ENCODE measurements at places on chromosomes 5 and 9.

DNA sequence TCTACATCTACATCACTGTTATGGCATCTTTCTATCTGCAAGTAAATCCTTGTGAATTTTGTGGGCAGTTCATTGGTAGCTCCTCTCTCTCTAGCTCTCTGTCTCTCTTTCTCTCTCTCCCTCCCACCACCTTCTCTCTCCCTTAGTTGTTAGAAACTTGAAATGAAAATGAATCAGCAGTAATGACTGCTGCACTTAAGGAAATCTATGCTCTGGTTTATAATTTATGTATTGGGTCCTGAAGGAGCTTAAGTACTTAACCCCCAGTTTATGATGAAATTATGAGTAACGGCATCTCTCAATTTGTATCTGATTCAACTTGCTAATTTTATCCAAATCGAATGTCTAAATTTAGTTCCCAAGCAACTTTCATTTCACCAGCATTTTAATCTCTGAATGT, 52.0 kb upstream of the PTGER4 start:
- DNase-seq: no peak

DNA sequence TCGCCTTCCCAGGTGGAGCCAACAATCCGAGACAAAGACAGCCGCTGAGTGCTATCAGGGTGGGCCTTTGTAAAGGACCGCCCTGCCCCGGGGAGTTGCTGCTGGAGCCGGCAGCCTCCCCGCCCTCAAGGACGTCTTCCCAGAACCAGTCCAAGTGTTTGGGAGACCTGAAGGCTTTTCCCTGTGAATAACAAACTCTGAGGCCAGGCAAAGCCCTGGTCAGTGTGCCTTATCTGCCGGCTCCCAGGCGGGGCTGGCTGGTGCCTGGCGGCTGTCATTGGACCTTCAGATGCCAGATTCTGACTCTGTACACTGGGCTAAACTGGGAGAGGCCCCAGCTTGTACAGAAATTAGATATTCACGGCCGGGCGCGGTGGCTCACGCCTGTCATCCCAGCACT, 2.1 kb downstream of the SLC9A3 start:
- no peak for DNase-seq

DNA sequence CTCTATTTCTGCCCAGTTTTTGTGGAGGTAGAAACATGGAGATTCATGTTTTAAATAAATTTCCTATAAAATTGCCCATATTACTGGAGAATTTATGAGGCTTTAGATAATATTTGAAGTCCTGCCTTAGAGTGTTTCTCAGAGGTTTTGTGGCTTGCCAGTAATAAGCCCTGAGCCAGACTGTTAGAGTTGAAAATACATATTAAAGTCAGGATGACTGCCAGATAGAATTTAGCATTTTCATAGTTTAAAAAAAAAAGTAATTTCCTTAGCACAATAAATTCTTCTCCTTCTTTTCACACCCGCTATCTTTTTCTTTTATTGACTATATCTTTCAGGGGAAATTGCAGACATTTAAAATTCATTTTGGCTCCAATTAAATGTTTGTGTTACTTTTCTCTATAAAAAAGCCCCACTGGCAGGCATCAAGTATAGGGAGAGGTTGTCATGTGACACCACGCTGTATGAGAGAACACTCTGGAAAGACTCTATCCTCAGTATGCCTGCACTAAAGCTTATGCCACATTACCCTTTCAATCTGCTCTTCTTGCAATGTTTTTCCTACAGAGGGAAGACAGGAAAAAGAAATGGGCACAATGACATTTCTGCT, 135.2 kb downstream of the MPDZ start:
- DNase-seq: no peak

GRCh38 chr5:147902609-147903115, 3.7 kb downstream of the C5orf46 start:
- DNase-seq: no peak

GRCh38 chr5:62212648-62213047, 93.4 kb upstream of the KIF2A start:
- no peak for DNase-seq

GRCh38 chr9:15782106-15782505, 229.3 kb downstream of the CCDC171 start:
- DNase-seq: no peak

GRCh38 chr5:89628876-89629635, 746.1 kb upstream of the MEF2C start:
- no peak for DNase-seq

GRCh38 chr9:76101075-76101474, 210.6 kb downstream of the PCSK5 start:
- DNase-seq: no peak

DNA sequence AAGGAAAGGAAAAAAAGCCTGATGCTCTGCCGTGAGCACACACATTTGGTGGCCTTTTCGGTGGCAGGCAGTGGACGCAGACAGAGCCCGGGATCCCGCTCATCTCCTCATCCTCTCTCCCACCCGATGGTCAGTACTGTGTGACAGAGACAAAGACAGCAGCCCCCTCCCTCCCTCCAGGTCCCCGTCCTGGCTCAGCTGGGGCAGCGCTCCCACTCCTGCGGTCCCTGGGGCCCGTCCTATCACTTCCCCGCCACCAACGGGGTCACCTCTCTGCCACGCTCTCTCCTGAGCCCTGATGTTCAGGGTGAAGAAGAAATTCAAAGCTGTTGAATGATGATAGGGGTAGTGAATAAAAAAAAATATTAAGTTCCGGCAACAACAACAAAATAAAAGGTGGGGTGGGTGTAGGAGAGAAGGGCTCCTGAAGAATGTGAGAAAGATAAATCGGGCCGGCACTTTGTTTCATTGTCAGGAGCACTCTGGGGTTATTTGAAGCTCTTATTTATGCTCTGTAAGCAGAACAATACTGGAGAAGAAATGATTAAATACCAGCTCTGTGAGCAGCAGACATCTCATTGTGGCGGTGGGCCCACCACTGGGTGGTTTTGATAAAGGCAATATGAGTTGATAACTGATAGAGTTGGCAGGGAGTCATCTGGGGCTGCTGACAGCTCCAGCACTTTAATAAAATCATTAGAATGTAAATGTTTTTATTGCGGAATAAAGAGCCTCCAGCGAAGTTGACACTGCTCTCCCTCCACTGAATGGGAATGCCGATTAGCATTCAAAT, 417.7 kb downstream of the IRX1 start:
- DNase-seq: no peak

DNA sequence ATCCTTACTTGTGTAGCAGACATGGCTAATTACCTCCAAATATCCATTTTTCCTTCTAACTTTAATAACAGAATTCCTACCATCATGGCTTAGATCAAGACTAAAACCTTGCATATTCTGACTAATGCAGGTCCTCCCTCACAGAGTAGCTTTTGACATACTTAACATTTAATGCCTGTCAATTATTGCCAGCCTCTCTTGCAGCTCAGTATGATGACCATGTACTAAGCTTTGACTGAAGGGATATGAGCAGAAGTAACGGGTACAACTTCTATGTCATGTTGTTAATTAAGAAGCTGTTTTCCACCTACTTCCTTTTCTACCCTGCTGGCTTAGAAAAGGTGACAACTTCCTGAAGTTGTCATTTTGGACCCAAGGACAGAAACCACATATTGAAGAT, 533.4 kb downstream of the PSAT1 start:
- no peak for DNase-seq

GRCh38 chr5:168204165-168204564, 87.3 kb upstream of the WWC1 start:
- no peak for DNase-seq

GRCh38 chr9:127686461-127687393, 20.1 kb upstream of the CFAP157 start:
- no peak for DNase-seq

- DNase-seq: no peak
Observed at GRCh38 chr5:174400461-174400860, 323.9 kb upstream of the MSX2 start.

GRCh38 chr9:35193762-35194161, 32.0 kb downstream of the UNC13B start:
- no peak for DNase-seq

DNA sequence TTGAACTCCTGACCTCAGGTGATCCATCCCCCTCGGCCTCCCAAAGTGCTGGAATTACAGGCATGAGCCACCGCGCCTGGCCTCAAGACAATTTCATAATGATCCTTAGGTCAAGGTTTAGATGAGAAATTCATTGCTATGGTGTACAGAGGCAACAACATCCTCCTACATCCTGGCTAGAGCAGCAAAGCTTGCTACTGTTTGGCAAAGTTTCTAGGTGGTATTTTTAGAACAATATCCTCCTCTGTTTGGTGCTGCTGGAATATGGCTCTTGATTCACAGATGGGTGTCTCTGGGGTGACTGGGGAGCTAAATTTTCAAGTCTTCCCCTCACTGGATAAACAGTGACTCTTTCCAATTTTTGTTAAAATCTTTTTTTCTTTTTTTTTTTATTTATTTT, 30.6 kb downstream of the CRHBP start:
- DNase-seq: no peak

DNA sequence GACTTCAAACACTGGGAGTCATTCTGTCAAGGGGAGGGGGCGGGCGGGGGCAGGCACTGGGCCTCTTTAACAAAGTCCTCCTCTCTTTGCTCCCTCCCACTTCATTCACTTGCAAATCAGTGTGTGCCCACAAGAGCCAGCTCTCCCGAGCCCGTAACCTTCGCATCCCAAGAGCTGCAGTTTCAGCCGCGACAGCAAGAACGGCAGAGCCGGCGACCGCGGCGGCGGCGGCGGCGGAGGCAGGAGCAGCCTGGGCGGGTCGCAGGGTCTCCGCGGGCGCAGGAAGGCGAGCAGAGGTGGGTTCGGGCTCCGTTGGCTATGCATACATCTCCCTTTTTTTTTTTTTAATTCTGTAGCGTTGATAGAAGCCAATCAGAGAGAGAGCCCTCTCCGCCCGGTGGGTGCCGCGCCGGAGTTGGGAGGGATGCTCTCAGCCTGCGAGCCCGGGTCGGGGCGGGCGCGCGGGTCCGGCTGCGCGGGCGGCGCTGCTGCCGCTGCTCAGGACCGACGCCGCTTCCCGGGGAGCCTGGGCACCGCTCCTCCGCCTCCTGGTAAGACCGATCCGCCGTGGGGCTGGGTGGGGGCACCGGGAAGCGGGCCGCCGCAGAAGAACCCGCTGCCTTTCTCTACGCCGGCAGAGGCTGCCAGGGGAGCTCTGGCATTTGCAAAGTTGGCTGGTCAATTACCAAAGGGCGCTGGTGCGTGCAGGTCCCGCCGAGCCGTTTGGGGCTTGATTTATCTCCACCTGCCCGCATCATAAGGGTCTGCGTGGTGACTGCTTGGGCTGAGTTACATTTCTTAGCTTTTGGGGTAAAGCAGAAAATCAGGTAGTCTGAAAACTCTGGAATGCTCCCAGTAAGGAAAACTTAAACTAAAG, at the start of gene CDH6:
TSS of gene CDH6 (plus strand) at position 96 of the 877 bp plus-strand sequence. CDS start 73,788 bp downstream, outside the sequence.
- peak; percentile 46 for DNase-seq

DNA sequence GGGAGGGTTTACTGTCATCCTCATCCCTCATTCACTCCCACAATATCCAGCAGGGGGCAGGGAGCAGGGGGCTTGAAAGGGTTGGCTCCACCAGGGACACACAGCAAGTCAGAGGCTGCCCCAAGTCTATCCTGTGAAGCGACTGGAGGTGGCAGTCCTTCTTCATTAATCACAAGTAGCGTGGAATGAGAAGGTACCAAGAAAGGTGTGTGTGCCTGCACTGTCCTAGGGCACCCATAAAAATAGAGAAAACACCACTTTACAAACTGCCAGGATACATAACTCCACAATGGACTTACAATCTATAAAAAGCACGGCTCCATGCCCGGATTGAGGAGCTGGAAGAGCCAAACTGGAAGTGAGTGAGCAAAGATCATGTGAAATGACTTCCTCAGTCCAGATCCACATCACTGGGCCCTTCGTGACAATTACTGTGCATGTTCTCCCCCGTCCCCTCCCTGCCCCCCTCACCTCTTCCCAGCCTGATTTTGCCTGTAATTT, 183.9 kb downstream of the SLIT3 start:
- DNase-seq: no peak

- DNase-seq: no peak
Observed at GRCh38 chr9:130766021-130766926, 68.8 kb upstream of the ABL1 start.

DNA sequence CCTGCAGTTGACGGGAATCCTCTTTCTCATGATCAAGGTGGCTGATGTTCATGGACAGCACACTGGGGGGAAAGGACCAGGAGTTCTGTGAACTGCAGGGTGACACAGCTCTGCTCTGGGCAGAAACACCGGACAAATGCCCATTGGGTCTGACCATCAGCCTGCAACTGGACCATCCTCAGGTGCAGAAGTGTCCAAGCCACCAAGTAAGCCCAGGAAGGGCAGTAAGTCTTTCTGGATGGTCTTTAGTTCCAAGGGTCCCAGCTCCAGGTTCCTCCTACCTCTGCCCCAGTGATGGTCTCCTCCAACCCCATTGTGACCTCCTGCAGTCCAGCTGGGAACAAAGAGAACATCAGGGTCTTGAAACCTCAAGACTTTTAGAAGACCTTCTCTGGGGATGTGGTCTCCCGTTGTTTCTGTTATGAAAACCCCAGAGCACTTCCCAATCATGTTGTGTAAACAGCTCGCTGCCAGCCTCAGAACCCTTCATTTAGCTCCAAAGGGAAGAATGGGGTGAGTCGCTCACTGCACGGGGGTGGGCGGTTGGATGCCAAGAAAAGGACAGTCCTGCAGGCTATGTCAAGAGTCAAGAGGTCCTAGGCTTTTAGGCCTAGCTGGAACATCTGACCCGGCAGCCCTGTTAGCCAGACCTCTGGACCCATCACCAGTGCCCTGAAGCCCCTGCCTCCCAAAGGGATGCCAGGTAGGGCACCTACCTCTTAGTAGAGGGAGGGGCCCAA, 41.8 kb upstream of the TCF7 start:
- DNase-seq: no peak

DNA sequence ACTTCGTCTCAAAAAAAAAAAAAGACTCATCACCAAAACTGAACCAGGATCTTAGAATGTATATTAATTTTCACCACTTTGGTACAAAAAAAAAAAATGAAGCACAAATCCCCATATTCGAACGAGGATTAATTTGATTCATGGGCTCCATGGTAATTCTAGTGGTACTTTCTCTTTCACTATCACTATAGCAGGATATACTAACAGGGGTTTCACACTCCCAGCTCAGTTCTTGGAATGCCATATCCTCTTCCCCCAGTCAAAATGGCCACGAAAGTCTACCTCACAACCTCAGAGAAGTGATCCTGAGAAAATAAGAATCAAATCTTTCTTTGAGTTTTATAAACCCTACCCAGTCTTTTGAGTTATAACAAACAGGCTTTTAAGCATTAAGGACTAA, 235.7 kb downstream of the FBXL17 start:
- no peak for DNase-seq

- no peak for DNase-seq
Observed at GRCh38 chr5:34021334-34021733, 13.5 kb upstream of the AMACR start.

- DNase-seq: no peak
Observed at GRCh38 chr5:141523991-141524390, 35.1 kb downstream of the PCDHGC5 start.

- no peak for DNase-seq
Observed at GRCh38 chr5:88298425-88298824, 29.8 kb upstream of the TMEM161B start.

DNA sequence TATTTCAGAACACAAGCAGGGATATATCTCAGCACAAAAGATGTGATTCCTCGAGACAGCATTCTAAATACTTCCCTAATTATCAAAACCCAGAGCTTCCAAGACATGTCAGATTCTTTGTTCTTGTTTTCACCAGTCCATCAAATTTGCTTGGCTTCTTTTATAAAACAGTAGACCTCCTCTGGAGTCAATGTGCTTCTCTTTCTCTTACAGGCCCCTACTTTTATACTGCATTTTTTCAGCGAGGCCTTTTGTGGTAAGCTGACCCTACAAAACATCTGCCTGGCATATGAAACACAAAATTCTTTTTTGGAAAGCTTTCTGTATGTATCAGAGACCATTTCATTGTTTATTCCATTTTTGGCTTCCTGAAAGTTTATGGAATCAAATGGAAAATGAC, 81.8 kb downstream of the ARSB start:
- no peak for DNase-seq

GRCh38 chr9:116715751-116716150, 28.6 kb downstream of the TRIM32 start:
- DNase-seq: no peak

All from NCI-H2081 treated with DMSO at 0.1 percent for 48 hours (cell line).